ENCODE measurements at places on chromosomes 3 and 15. TPM values are rescaled to one million over a fixed set of nuclear protein-coding genes. Genes with fewer than 3 reads are reported as not detected.

CCDC66 gene
- total RNA-seq, result 12.4 TPM

GAP43 gene
- 0.25 TPM for total RNA-seq

KY gene
- total RNA-seq, result 20.6 TPM

CFAP92 gene
- total RNA-seq, result 0.27 TPM

GRM2 gene
- 0.07 TPM for total RNA-seq

CP gene
- total RNA-seq, result 2.2 TPM

ANKRD63 gene
- 1.0 TPM for total RNA-seq

DHFR2 gene
- 3.5 TPM for total RNA-seq

LRRC49 gene
- 79.8 TPM for total RNA-seq

ARHGEF26 gene
- total RNA-seq, result 1.4 TPM

CPEB1 gene
- total RNA-seq, result 0.72 TPM

SCAMP5 gene
- 2.8 TPM for total RNA-seq

Data from left ventricle myocardium superior (tissue), 1 donor.